ENCODE measurements at places on chromosomes 1 and 21. TPM values are rescaled to one million over a fixed set of nuclear protein-coding genes. Genes with fewer than 3 reads are reported as not detected.

Gene OPTC
- not detected for total RNA-seq

DNA sequence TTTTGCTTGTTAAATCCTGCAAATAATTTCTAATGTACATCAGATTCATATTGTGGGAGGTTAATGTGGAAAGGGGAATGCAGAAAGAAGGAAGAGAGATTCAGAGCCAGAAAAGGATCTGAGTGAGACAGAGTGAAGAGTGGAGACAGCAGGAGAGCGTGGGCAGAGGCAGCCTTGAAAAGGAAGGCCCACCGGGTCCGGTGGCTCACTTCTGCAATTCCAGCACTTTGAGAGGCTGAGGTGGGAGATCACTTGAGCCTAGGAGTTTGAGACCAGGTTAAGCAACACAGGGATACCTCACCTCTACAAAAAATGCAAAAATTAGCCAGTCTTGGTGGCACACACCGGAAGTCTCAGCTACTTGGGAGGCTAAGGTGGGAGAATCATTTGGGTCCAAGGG, 222.0 kb upstream of the RAB4A start:
- no peak for DNase-seq

Gene KCNT2
- total RNA-seq = 8.0 TPM

DNA sequence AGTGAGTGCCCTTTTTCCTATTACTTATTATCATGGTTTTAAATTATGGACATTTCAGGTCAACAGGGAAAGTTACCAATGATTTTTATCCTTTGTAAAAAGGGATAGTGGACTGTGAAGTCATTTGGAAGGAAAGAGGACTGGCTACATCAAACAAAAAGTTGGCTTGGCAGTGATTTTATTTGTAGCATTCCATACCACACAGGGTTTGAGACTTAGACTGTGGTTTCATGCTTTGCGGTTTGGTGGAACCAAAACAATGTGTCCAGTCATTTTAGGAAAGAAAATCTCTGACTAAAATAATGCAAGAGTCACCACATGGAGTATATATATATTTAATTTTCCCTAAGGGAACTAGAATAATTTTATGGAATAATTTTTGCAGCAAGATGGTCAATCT, 239.5 kb downstream of the HMCN1 start:
- peak; percentile 97 for DNase-seq

DNA sequence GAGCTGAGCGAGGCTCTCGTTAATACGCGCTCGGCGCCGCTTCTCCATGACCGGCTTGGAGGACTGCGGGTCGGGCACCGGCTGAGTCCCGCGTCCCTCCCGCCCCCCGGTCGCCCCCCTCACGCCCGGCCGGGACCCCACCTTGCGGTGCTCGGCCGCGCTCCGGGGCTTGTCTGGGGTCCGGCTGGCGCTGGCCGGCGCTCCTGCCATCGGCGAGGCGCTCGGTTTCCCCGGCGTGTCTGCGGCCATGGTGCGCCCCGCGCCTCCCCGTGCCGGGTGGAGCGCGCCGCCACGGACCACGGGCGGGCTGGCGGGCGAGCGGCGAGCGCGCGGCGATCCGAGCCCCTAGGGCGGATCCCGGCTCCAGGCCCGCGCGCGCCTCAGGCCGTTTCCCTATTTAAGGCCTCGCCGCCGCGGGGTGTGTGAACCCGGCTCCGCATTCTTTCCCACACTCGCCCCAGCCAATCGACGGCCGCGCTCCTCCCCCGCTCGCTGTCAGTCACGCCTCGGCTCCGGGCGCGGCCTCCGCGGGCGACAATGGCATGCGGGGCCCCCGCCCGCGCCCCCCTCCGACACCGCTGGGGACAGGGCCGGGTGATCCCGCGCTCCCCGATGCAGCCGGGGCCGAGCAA, at the start of gene HES4:
Gene HES4, minus strand, starts transcription at position 373 of the 632 bp plus-strand sequence. Its CDS starts 124 bp downstream, at position 249.
- DNase-seq = peak; percentile 82

GRCh38 chr1:172390683-172391551, 29.6 kb upstream of the C1orf105 start:
- DNase-seq = peak; percentile 59

DNA sequence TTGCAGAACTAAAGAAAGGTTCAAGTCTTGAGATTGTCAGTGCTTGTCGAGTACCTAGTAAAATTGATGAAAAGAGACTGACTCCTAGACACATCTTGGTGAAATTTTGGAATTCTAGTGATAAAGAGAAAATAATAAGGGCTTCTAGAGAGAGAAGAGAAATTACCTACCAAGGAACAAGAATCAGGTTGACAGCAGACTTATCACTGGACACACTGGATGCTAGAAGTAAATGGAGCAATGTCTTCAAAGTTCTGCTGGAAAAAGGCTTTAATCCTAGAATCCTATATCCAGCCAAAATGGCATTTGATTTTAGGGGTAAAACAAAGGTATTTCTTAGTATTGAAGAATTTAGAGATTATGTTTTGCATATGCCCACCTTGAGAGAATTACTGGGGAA, 16.3 kb downstream of the L1TD1 start:
- DNase-seq = no peak

DNA sequence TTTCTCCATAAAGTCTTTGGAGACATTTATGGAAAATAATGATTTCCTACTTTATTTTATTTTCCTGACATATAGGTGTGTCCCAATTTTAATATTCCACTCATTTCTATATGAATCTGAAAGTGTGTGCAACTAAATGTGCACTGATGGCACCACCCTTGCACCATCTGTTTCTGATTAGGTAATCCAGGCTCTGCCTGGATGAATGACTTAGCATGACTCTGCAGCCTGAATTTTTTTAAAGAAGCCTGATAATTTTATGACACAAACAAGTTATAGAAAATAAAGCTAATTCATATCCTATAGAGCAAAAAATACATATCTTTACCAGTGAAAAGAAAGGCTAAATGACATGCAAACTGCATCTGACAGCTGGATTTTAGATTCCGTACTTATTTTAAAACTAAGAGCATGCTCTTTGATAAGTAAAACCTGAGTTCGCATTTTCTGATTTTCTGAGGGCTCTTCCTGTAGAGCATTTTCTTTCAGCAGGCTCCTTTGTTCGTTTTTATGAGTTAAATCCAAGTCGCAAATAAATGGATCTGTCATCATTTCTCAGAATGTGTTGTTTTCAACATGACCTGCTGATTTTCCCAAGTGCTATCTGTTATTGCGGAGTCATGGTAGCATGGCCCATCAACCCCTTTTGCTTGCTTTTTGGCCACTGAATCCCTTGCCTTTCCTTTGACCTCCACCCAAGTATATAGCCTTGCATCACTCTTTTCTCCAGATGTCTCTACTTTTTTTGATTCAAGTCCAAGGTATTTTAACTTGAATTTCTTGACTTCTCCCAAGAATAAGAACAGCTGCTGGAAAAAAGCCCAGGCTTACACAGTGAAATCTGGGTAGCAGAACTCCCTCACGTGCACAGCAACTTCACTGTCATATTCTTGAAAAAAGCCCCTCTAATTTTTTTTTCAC, 52.8 kb upstream of the LYPLAL1 start:
- DNase-seq = peak; percentile 99

Gene TBX19
- not detected for total RNA-seq

Gene PIK3R3
- total RNA-seq = 5.0 TPM

All from fibroblast of the aortic adventitia (primary cell).